Epithelial cell of esophagus (primary cell): ENCODE measurements at places on chromosomes 7 and 10.
A peak's percentile ranks its signal among the peaks of the same experiment; 100 is the strongest.

GRCh38 chr10:91170418-91170817 lies 50.0 kb upstream of the PCGF5 start:
- DNase-seq, result no peak

DNA sequence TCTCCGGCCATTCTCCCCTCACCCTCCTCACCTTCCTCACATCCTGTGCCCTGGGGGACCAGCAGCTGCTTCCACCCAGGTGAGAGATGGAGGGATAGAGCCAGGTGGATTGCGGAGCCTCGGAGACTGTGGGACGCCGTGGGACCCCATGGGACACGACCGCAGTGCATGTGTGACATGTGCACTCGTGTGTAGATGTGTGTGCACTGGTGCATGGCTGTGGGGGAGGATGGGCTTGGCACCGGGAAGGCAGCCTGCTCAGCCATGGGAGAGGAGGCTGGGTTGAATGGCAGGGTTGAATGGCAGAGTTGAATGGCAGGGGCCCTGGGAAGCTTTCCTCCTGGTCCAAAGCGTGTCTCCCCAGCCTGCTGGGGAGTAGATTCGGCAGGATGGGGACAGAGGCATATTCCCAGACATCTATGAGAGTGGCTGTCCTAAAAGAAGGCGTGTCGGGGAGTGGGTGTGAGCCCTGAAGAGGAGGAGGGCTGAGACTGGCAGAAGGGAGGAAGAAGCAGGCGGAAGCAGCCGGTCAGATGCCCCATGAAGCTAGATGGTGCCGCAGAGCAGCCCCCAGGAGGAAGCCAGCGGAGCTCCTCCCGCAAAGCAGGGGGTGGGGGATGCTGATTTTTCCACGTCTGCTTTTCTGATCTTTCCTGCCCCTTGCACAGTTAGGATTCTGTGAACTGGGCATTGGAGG lies 815 bp downstream of the GIMAP8 start:
- DNase-seq, result no peak

DNA sequence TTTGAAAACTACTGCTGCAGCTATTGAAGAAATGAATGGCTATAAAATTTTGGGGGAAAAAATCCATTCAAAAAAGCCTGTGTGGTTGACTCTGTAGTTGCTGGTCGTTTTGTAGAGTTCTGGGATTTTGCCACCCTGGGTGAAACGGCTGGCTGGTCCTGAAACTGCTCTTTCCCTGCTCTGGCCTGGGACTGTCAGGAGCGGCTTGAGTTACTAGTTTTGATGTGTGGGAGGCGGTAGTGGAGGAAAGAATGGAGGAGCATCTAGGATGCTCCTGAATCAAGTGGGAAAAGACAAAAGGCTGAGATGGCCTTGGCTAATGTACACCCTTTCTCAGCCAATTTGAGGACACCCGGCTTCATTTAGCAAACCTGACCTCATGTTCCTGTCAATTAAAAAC lies 72.5 kb downstream of the ZNF365 start:
- DNase-seq, result no peak

GRCh38 chr10:75016325-75016724 lies 95.1 kb upstream of the SAMD8 start:
- DNase-seq, result no peak

DNA sequence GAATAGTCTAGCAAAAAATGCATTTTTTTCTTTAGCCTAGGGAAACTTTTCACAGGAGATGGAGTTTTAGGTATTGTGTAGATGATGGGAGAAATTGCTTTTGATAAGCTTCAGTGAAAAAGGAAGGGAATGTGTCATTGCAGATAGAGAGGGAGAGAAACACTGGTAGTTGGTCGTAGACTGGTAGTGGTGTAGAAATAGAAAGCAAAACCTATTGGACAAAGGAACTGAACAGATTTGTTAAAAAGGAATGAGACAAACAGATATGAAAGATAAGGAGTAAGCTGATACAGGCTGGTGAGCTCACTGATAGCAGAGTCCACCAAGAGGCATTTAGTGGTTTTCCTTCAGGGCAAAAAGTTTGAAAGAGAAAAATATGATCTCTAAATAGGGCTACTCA lies 94.3 kb downstream of the ZEB1 start:
- no peak for DNase-seq

DNA sequence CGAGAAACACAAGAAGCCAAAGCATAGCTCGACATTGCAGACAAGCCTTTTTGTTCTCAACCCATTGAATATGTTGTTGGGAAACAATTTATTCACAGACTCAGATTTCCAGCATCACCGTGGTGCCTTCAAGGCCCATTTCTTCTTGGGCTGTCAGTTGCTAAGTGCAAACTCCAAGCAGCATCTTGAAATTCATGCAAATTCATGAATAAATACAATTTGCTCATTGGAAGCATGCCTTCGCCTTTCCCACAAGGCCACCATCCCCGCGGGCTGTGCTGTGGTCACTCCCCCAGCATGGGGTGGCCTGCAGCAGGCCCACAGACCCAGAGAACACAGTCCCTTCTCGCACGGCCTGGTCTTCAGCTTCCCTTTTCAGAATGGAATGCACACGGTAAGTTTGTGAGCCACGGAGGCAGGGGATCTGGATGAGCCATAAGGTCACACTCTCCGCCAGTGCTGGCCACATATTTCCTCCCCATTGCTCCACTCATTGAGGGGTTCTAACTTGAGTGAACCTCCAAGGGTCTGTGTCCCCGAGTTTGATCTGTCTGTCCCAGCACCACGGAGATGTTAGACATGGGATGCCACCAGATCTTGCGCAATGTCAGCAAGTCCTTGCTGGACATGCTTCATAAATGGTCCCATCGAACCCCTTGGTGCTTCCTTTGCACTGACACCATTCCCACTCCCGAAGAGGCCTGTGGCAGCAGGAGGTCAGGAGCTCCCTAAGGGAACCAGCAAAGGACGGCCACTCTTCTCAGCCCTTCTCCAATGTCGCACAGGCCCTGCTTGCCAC lies 109.5 kb downstream of the GFRA1 start:
- DNase-seq, result no peak

- no peak for DNase-seq
Observed at GRCh38 chr7:47572094-47572445, 9.8 kb downstream of the TNS3 start.

DNA sequence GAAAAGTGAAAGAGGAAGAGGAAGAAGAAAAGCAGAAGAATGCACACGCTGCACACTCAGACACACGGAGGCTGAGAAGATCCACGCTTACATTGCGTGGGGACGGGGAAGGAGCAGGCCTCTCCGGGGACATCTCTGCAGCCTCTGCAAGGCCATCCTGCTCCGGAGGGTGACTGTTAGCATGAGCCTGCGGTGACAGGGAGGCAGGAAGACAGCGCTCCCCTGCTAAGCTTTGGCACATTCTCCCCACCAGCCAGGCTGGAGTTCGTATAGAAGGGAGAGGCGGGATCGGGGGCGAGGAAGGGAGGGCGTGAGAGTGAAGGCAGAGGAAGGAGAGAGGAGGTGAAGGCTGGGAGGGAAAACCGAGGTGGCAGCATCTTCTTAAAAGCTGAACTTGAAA lies 366.0 kb upstream of the SHH start:
- no peak for DNase-seq

GRCh38 chr7:77330169-77330882 lies 85.8 kb downstream of the GSAP start:
- peak; percentile 51 for DNase-seq

DNA sequence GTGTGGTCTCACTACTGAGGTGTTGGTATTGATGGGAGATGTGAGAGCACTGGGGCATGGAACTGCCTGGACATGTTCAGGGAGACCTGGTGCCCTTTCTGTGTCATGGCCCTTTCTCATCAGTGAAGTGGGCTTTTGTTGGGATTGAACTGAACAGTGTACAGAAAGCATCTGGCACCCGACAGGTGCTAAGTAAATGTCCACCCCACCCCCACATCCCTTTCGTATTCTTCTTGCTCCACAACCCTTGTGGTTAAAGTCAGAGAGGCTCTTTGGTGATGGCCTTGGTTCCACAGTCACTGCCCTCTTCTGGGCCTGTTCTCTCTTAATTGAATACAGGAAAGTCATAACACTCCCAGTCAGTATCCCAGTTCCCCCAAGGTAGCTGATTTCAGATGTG lies 5.4 kb downstream of the NOM1 start:
- DNase-seq, result no peak

GRCh38 chr10:91799612-91799975 lies 1.4 kb downstream of the TNKS2 start:
- DNase-seq, result peak; percentile 77

- no peak for DNase-seq
Observed at GRCh38 chr7:128076196-128076795, 45.1 kb upstream of the LRRC4 start.

GRCh38 chr10:100364175-100364574 lies 17.1 kb downstream of the SCD start:
- no peak for DNase-seq

- peak; percentile 32 for DNase-seq
Observed at GRCh38 chr10:98186681-98187080, 52.2 kb downstream of the R3HCC1L start.

DNA sequence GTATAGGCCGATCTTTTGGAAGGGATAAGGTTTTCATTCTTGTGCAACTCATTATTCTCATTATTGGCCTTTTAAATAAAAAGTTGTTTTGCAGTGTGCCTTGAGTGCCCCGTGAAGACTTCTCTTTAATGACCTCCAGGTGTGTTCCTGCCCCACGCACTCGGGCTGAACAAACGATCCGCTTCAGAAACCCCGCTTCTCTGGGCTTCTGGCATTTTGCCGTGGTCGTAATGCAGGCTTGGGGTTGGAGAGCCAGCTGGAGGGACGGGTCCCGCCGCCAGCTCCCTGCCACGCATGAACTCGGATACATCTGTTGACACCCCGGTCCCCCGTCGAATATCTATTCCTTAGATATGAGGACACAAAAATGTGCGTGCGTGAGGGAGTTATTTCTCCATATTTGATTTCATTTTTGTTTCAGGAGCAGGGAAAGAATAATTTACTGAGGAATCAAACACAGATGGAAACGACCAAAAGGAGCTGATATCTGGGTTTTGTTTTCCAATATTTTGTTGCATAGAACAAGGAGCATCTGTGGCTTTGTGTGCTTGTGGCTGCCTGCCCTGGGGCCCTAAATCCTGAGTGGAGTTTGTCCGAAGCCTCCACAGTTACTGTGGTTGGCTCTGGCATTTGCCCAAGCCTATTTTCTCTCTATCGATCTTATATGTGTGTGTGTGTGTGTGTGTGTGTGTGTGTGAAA lies 17.0 kb upstream of the TTYH3 start:
- no peak for DNase-seq

DNA sequence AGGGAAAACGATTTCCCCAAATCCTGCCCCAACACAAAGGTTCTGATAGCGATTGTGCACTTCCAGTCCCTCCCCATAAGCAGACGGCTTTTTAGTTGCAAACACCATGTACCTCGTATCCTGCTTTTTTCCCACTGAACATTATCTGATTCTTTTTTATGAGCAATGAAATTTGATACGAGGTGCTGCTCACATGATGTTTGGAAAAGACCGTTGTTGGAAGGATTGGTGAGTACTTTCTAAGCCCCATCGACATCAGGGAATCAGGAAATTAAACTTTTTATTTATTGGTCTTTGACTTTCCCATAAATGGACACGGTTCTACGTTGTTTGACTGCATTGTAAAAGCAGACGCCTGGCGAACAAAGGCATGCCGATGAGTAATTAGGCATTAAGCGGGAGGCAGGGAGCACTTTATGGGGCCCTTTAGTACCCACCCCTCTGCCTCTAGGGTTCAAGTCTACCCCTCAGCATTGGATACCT lies 49.4 kb downstream of the TEX36 start:
- DNase-seq, result peak; percentile 10
